Activated T-cell treated with anti-CD3 and anti-CD28 coated beads, Interleukin-2, amount 50 U/mL, for 1 hour (primary cell): ENCODE measurements at places on chromosomes 2 and 18.

GRCh38 chr18:75210274-75211001 is at the start of gene TSHZ1:
TSS of gene TSHZ1 (plus strand) at chr18:75210797. CDS start at chr18:75211877, 1,080 bp downstream.
- peak; percentile 39 for DNase-seq

GRCh38 chr2:136069773-136070172 is 48.2 kb downstream of the CXCR4 start:
- no peak for DNase-seq

GRCh38 chr2:168639441-168639898 is 163.0 kb upstream of the NOSTRIN start:
- DNase-seq = no peak

DNA sequence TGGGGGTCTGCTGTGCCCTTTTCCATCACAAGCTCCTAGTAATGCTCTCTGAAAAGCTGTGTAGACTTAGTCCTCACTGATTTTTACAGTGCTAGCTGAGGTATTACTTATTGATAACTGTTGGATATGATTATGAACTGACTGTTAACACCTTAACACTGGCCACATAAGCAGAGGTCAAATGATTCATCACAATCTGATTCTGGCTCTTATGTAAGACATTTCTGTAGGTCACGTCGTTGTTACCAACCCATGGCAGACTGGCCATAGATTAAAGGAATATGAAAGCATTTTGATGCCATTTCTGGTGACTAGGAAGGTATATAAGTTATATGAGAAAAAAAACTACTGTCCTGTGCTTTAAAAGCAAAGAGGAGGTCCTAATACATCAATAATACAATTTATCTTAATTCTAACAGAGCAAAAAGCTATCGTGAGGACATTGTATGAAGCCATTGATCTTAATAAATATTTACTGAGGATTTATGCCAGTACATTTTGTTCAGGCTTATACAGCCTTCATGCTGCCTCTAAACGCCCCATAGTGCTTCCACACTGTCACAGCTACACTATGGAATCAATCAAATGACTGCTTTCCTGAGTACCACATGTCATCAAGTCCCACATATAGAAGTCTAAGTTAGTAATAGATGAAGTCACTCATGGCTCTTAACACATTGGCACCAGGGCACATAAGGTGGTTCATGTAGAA is 6.9 kb upstream of the RND3 start:
- no peak for DNase-seq

DNA sequence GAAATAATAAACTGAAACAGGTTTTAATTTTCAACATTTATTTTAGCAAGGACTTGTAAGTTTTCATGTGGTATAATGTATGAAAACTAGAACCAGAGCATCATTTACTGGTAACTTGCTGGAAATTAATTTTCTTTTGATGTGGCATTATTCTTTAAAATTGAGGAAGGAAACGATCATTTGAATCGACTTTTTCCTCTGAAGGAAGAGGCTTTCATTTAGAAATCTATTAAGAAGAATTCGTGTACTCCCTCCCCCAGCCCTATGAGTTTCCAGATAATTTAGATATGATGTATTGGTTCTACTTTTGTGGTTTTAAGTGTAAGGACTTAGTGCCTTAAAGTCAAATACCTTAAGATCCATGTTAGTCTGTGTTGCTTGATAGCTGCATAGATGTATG is 2.5 kb downstream of the BABAM2 start:
- no peak for DNase-seq

- DNase-seq = no peak
Measured at GRCh38 chr18:43442571-43442970, 165.3 kb upstream of the SYT4 start.

GRCh38 chr2:144686518-144687215 is 166.7 kb upstream of the ZEB2 start:
- DNase-seq = no peak

DNA sequence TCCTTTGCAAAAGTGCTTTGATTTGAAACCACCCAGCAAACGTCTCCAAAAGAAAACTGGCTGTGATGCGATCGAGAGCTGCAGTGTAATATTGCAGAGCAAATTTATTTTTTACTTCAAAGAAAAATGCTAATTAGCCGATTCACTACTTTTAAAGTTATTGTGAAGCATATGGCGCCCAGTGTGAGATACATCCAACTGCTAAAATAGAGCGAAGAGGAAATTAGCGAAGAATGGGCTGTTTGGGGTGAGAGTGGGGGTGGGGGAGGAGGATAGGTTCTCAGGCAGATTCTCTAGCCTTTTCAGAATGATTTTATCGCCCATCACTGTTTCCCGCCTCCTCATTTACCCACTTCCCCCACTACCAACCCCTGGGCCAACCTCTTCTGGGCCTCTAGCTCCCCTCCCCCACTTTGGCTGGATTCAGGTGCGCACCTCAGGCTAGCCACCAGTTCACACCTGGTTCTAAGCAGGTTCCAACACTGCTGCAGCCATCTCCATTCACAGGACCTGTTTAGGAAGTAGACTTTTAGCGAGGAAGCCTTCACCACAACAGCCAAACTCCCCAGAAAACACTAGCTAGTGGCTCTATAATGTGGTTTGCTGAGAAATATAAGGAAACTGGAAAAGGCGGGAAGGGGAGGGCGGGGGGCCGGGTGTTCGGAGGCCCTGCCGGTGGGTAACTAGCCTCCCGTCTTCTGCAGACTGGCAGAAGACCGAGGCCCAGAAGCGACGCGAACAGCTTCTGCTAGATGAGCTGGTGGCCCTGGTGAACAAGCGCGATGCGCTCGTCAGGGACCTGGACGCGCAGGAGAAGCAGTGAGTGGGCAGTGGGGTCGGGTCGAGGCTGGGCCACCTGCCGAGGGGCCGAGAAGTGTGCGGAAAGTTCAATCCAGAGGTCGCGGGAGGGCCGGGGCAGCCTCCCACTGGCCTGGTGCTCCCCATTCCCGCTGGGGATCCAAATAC is 6.0 kb upstream of the OTX1 start:
- DNase-seq = no peak

DNA sequence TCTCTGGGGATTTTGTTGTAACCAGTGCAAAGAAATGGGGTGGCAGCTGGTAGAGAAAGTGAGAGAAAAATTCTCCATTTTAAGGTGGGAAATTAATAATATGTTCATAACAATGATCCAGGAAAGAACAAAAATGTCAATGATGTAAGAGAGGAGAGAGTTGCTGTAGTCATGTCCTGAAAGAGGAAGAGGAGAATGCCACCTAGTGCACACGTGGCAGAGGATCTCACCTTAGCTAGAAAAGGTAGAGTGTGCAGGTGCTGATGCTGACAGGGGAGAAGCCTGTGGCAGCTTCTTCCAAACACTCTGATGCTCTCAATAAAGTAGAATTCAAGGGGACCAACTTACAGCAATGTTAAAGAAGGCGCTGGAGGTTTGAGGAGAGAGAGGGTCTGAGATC is 282.9 kb upstream of the PKDCC start:
- DNase-seq = no peak

- DNase-seq = no peak
Measured at GRCh38 chr2:21585881-21586280, 462.1 kb downstream of the TDRD15 start.

GRCh38 chr2:28752631-28753376 is 1.2 kb downstream of the PPP1CB start:
- no peak for DNase-seq

GRCh38 chr2:46350029-46350689 is 53.0 kb downstream of the EPAS1 start:
- DNase-seq = no peak

- DNase-seq = no peak
Measured at GRCh38 chr2:155377931-155378444, 679.5 kb downstream of the KCNJ3 start.

DNA sequence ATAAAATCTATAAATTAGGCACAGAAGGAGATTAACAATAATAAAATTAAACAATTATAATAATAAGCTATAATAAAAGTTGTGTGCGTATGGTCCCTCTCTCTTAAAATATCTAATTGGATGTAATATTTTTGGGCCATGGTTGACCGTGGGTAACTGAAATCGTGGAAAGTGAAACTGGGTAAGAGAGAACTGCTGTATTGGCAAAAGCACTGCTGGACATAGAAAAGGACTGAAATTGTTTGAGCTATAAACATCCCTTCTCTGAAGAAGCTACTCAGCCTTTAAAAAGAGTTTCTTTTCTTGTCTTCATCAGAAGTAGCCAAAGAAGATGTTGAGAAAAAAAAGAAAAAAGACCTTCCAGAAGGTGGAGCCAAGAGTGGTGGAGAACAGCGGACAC is 379.4 kb downstream of the ZNF521 start:
- DNase-seq = no peak

- no peak for DNase-seq
Measured at GRCh38 chr2:15159751-15160177, 401.4 kb downstream of the NBAS start.

- DNase-seq = no peak
Measured at GRCh38 chr2:213491376-213491775, 207.1 kb downstream of the SPAG16 start.

- no peak for DNase-seq
Measured at GRCh38 chr2:11391942-11392266, 47.5 kb upstream of the ROCK2 start.

DNA sequence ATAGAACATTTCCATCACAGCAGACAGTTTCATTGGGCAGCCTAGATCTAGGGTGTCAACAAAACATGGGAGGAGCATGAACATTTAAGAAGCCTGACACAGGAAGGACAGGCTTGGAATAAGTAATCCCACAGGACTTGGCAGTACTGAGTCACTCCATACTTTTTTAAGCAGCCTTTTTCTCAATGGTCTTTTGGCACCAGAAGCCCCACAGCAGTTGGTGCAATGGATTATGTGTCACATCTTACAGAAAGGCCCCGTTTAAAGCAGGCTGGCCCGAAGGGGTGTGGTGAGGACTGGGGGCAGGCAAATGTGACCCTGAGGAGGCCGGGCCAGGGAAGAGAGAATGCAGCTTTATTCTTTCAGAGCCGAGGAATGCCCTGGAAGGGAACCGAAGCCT is 26.6 kb downstream of the SPTBN1 start:
- DNase-seq = no peak

- no peak for DNase-seq
Measured at GRCh38 chr2:57806449-57806968, 240.1 kb upstream of the VRK2 start.

DNA sequence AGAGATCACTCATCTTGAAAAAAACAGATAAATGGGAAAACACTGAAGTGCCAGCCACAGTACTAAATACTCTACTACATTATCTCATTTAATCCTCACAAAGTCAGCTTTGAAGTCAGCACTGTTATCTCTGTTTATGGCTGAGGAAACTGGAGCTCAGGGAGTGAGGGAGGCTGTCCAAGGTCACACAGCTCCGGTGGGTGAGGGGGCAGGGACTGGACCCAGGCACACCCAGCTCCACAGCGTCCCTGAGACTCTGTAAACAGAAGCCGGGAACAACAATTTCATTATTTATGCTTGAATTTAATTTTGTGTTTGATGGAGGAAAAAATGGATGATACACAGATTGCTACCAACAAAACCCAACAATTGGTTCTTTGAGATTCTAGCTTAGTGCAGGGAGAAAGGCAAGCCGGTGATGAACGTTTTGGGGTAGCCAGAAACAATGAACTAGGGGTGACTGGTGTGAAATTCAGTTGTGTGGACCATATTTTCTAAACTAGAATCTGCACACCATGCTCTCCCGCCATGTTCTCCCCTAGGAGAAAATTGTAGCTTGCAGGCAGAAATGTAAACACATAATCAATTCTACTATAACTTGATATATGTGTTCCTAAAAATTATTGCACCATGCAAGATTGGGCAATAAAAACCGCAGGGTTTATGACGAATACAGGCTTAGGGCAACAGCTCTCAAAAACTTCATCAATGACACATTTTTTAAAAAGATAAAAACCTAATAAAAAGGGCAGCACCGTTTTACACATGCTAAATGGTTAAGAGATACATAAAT is at the start of gene GREB1:
Gene GREB1, plus strand, starts transcription at position 768 of the 793 bp plus-strand sequence. CDS start 22,570 bp downstream, outside the sequence.
- DNase-seq = no peak

- no peak for DNase-seq
Measured at GRCh38 chr2:26646986-26647672, 6.0 kb upstream of the CIB4 start.

- no peak for DNase-seq
Measured at GRCh38 chr18:14917311-14917710, 169.3 kb downstream of the ANKRD30B start.

- DNase-seq = no peak
Measured at GRCh38 chr18:59324623-59324971, 6.1 kb upstream of the CPLX4 start.

DNA sequence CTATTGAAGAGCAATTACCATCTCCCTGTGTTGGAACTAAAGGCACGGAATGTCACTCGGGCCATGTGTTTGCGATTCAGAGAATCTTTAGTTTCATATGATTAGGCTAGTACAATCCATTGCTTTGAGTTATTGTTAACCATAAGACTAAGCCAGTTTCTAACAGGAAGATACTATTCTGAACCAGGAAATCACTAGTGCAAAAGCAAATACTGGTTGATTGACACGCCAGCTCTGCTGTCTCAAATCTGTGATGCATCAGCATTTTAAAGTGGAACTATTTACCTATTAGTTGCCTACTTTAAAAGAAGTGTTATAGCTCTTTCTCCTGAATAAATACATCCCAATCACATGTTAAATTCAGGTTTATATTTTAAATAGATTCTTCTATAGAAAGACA is 61.9 kb downstream of the AFTPH start:
- DNase-seq = no peak

DNA sequence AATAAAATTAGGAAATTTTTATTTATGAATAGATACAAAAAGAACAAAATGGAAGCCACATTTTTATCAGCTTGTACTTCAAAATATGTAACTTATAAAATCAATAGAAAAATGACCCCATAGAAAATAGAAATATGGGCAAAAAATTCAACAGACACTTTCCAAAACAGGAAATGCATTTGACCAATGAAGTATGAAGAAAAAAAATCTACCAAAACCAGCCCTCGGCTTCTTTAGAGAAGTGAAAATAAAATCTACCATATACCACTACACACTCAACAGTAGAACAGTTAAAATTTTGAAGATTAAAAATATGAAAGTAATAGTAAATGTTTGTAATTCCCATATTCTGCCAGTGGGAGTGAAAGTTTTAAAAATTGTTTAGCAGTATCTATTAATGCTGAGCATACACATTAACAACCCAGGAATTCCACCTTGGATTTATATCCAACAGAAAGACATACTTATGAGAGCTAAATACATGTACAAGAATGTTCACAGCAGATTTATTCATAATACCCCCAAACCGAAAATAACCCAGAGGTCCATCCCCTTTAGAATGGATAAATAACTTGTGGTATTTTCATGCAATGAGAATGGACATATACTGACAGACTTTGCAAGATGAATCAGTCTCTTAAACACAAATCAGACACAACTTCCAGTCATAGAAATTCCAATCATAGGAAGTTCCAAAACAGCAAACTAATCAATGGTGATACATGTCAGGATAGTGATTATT is 318.0 kb downstream of the FIGN start:
- DNase-seq = no peak

DNA sequence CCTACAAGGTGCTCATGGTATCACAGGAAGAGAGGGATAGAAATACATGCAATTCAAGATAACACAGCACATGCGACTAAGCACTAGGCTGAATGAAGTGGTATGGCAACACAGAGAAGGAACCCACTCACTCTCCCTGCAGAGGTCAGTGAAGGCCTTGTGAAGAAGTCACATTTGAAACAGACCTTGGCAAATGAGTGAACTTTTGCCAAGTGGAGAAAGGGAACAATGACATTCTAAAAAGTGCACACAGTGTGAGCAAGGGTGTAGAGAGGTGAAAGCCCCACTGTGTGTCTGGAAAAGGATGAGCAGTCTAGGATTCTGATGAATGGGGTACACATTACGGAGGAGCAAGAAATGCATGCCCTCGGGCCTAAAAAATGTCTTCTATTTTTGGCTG is 23.3 kb downstream of the KLF7 start:
- no peak for DNase-seq
